Activated effector memory CD4-positive, alpha-beta T cell treated with anti-CD3 and anti-CD28 coated beads, Interleukin-2, amount 50 U/mL, for 16 hours (primary cell): ENCODE measurements at places on chromosomes 5 and 9.

DNA sequence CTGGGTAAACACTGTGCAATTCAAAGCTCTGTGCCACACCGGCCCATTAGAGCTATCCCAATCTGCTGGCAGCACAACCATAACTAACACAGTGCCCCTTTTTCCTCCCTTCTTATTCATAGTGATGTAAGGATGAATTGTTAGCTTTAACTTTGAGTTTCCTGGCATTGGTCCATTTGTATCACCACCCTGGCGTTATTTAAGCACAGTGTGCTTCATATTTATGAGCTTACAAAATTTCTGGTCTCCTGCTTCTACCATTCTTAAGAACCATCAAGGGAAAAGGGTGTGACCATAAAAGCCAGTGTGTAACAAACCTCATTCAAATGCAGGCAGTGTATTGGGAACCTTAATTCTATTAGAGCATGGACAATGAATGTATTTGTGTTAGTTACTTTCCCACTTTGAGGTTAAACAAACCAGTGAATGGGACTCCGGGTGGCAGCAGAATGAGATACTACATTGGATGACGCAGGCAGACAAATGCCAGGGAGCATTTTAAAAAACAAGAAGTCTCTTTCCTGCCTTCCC, 222.6 kb downstream of the TMEM161B start:
- DNase-seq = no peak

- DNase-seq = no peak
Observed at GRCh38 chr9:86119457-86119856, 20.1 kb upstream of the GOLM1 start.

- no peak for DNase-seq
Observed at GRCh38 chr9:128333451-128333869, 6.9 kb upstream of the SLC27A4 start.

DNA sequence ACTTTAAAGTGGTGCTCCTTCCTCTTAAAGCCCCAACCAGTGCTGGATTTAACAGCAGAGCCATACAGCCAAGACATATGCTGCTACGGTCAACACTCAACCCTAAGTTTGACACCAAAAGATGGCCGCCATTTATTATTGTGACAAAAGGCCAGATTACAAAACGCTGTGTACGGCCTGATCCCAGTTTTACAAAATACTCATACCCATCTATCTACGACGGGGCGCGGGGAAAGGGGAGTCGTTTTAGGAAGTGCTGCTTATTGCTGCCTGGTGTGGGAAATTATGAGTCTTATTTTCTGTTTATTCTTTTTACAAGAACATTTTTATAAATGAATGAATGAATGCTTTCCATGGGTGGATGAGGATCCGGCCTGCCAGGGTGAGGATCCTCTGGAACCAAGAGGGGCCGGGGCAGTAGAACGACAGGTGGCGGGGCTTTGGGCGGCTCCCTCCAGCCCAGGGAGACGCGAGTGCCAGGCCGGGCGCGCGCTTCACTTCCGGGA, 457 bp upstream of the IDNK start:
- no peak for DNase-seq

- DNase-seq = no peak
Observed at GRCh38 chr5:148633067-148633377, 21.3 kb downstream of the HTR4 start.
